ENCODE measurements at places on chromosomes 4 and X.
A peak's percentile ranks its signal among the peaks of the same experiment; 100 is the strongest.

- DNase-seq: no peak
These were observed 246.2 kb downstream of the SCFD2 start for GRCh38 chr4:53119680-53120079.

DNA sequence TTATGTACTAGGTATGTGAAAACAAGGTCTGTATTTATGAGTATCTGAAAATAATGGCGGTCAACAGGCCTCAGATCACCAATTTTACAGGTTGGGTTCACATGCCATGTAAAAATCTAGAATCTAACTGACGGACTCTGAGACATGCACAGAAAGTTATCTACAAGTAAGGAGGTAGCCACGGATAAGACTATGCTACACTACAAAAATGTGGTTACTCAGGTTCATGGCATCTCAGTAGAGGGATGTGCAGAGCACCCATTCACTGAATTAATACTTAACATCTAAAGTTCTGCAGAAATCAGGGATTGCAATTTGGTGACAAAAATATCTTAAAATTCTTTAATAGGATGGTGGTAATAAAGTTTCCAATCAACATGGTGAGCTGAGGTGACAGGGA is 155.9 kb downstream of the APBB2 start:
- no peak for DNase-seq

DNA sequence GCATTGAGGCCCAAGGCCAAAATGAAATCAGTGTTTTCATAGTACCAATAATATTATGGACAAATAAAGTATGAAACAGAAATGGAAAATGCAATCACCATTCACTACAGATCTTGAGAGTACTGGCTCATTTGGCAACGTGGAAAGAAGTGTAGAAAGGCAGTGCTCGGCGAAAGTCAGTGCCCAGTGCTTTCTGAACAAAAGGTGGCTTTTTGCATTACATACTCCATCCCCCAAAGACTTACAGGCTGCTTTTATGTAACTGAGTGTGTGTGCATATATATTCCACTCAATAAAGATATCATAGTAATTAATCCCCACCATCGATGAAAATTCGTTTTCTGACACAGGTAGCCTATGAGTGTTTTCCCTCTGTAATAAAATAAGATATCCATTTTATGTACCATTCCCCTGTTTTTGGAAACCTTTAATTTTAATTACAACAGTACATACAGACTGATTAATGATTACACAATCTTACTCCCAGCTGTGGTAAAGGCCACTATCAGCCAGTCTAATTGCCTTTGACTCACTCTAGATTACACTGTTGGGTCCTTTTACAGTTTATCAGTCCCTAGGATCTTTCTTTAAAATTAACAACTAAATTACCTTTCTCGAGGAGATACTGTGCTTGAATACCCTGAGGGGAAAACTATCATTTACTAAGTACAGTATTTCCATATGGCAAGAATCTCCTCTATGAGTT is 65.9 kb downstream of the MAD2L1 start:
- no peak for DNase-seq

DNA sequence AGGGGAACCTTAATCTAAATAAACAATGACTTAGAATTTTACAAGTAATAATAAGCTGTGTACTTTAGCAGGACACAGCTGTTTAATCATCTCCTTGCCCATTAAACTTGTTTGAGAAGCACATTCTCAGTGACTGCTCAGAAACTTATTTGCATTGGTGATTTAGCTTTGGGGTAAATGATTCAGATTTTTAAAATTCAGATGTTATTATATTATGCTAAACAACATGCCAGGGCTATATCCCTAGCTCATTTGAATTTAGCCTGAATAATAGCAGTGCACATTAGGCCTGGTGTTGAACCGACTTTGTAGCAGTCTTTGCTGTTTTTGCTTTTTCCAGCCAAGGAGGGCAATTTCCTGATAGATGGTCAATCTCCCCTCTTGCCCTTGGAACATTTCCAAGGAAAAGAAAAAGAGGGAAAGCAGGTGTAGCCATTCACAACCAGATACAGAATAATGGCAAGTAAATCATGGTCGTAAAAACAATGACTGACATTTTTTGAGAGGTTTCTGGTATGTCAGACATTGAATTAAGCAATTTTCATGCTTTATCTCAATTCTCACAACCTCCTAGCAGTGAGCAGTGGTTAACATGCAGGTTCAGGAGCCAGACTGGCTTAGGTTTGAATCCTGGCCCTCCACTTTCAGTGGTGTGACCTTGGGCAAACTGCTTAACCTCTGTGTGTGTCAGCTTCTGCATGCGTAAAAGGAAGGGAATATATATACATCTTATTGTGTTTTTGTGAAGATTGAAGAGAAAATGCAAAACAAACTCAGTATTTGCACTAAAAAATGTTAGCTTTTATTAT is 16.8 kb downstream of the ARHGEF38 start:
- DNase-seq: no peak

DNA sequence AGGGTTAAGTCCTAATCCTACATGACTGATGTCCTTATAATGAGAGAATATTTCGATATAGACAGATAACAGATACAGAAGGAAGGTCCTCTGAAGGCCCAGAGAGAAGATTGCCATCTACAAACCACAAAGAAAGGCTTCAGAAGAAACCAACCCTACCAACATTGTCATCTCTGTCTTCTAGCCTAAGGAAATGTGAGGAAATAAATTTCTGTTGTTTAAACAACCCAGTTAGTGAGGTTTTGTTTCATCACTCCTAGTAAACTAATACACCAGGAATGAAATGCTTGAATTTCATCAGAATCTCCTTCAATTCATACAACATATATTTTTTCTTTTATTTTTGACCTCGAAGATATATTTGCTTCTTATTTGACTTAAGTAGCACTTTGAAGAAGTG is 1527.8 kb downstream of the STIM2 start:
- no peak for DNase-seq

DNA sequence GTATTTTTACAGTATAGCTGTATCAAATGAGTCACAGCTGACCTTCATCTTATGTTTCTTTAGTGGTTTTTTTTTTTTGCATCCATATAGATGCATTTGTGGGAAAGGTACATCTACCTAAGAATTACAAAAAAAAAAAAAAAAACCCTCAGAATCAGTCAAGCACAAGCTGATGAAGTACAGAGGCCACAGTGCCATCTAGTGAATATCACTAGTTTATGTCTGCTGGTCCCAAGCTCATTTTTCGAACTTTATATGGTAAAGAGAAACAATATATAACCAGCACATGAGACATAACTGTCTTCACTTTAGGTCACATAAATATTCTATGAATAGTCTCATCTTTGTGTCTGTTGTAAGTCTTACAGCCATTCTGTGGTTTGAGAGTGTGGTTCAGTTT is 220.1 kb downstream of the DLG3 start:
- no peak for DNase-seq

DNA sequence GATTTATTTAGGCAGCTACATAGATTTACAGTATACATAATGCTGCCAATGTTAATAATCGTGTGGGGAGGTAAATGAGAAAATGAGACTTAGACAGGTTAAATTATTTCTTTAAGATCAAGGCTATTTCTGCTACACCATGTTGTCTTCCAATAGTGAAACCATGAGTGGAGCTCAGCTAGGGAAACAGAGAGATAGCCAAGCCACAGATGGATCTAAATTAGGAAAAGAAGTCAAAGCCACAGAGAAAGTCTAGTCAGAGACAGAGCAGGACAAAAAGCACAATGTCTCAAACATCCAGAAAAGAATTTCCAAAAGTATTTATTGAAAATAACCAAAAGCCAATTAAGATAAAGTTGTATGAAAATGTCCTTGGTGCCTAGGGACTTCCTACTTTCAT is 867.2 kb upstream of the GRID2 start:
- DNase-seq: no peak

DNA sequence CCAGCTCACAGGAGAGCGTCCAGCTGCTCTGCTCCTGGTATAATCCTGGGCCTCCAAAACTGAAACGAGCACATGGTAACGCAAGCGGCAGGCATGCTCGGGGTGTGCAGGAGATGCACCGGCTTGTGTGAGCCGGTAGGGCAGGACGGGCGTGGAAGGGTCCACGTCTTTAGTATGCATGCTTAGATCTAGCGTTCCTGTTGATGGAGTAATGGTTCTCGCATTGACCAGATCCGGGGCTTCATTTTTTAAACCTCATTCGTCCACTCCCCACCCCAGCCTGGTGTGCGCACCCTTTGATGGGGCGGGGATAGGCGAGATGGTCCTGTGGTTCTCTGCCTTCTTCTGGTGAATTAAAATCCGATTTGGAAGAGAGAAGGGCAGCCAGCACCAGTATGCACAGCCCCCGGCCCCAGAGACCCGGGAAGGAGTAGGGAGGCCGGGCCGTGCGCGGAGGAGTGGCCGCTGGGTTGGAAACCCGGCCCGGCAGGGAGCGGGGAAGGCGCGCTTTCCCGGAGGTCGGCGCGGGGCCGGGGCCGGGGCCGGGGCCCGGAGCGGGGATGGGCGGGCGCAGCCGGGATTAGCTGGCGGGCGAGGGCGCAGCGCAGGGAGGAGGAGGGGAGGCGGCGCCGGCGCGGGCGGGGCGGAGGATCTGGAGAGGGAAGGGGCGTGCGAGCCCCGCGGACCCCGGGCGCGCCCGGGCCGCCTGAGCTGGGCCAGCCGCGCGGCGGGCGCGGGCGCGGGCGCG is 39.9 kb downstream of the FAM149A start:
- DNase-seq: no peak

DNA sequence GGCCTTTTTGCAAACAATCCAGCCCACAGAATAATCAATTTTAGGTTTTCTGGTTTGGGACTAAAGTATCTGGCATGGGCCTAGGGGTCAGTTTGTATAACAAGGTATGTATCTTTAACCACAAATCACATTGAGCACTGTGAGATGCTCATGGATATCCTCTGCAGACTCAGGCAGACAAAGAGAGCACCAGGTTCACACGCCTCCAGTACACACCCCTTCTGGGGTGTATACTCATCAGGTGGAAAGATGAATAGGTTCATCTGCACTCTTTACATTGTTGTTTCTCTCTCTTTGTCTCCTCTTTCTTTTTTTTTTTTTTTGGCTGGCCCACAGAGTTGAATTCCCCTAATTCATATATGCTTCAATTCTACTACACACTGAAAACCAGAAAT is 21.1 kb downstream of the TEC start:
- no peak for DNase-seq

- DNase-seq: no peak
These were observed 275.2 kb downstream of the PTTG2 start for GRCh38 chr4:38235354-38235753.

- no peak for DNase-seq
These were observed 7.8 kb upstream of the RNF128 start for GRCh38 chrX:106718709-106719108.

DNA sequence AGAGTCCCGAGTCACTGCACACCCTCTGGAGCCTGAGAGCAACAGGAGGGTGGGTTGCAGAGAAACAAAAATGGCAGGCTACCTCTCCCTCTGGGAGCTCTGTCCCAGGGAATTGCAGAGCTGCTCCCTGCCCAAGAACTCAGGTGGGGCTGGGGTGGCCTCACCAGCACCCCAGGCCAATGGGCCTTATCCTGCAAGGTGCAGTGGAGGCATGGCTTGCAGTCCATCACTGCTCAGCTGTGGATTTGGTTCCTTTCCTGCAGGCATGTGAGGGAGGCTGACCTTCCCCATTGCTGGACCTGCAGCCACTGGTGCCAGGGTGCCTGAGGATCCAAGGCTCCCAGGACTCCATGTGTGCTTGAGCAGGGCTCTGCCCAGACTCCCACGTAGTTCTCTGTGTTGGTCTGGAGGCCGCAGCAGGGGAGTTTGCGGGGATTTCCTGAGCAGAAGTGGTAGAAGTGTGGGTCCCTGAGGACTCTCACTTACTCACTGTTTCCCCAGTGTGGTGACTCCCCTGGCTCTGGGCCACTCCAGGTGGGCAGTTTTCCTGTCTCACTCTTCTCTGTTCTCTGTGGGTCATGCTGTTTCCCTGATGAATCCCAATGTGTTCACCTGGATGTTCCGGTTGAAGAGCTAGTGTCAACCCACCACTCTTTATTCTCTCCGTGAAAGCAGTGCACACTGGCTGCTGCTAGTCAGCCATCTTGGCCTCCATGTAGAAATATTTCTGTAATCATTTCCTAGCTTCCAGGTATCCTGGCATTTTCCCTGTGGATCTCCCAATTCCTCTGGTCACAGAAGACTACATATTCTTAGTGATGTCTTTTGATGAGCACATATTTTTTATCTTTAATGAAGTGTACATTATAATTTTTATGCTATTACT is 82.3 kb downstream of the ARHGAP24 start:
- DNase-seq: peak; percentile 68

DNA sequence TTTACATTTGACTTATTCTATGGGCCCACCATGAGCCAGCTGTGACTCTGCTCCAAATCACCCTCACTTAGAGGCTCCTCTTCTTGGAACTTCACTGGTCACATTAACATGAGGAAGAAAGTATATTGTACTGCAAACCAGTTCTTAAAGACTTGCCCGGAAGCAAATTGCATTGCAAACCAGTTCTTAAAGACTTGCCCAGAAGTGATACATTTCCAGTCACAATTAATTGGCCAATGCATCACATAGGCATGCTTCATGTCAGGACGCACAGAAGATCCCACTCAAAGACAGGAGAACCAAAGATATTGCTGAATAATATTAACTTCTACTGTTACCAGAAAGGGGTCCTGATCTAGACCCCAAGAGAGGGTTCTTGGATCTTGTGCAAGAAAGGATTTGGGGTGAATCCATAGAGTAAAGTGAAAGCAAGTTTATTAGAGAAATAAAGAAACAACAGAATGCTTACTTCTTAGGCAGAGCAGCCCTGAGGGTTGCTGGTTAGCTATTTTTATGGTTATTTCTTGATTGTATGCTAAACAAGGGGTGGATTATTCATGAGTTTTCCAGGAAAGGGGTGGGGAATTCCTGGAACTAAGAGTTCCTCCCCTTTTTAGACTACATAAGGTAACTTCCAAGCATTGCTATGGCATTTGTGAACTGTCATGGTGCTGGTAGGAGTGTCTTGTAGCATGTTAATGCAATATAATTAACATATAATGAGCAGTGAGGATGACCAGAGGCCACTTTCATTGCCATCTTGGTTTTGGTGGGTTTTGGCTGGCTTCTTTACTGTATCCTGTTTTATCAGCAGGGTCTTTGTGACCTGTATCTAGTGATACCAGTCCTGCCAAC is 54.6 kb upstream of the HCCS start:
- no peak for DNase-seq

- no peak for DNase-seq
These were observed 371.6 kb downstream of the INPP4B start for GRCh38 chr4:142474398-142475087.

DNA sequence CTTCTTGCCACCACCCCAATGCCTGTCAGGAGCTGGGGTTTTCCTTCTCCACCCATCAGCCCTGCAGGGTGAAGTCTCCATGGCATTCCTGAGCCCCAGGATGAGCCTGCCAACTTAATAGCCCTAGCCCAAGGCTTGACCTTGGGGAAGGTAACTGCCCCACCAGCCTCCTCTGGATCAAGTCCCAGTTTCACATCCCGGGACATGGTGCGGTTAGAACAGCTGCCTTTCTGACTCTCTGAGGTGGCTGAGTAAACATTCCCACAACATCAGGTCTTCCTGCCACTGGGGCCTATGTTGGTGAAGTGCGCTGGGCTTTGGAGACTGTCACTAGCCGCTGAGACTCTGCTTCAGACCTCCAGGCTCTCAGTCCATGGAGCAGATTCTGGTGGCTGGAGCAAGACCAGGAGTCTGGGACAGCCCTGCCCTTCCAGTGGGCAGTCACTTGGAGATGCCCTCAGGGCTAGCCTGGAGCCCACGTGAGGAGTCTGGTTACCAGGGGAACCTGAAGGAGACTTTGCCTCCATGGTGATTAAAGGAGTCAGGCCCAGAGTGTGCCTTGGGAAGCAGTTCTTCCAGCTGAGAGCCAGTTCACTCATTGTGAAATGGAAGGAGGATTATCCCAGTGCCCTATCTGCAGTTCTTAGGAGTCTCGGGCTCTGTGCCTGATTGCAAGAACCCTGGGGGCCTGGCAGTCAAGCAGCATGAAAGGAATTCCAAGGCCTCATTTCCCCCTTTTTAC is 56.8 kb downstream of the SMIM20 start:
- DNase-seq: no peak

GRCh38 chr4:74751856-74752255 is 42.5 kb downstream of the BTC start:
- DNase-seq: no peak

All from CD4-positive, alpha-beta T cell treated with Interleukin-4 for 1 hour (primary cell).